ENCODE measurements at places on chromosomes 12 and 14. TPM values are rescaled to one million over a fixed set of nuclear protein-coding genes. Genes with fewer than 3 reads are reported as not detected.

LMNTD1 gene
- not detected for total RNA-seq

TEX22 gene
- 0.16 TPM for total RNA-seq

SMCO3 gene
- 0.13 TPM for total RNA-seq

LGR5 gene
- total RNA-seq = not detected

FAIM2 gene
- 0.13 TPM for total RNA-seq

FLVCR2 gene
- total RNA-seq = 0.49 TPM

STON2 gene
- 17.9 TPM for total RNA-seq

IFNG-AS1 gene
- total RNA-seq = not detected

NPFF gene
- total RNA-seq = 1.5 TPM

NOVA1 gene
- 0.33 TPM for total RNA-seq

DCTN2 gene
- 211 TPM for total RNA-seq

KRT5 gene
- not detected for total RNA-seq

JPH4 gene
- total RNA-seq = not detected

BATF gene
- total RNA-seq = not detected

SARNP gene
- total RNA-seq = 49.7 TPM

KCNJ8 gene
- total RNA-seq = 4.6 TPM

SOCS4 gene
- 8.0 TPM for total RNA-seq

GPR84 gene
- total RNA-seq = not detected

PMCH gene
- total RNA-seq = not detected

SPIC gene
- not detected for total RNA-seq

SLC17A8 gene
- not detected for total RNA-seq

TGFB3 gene
- total RNA-seq = 1.1 TPM

ADAM20 gene
- 0.25 TPM for total RNA-seq

IPO8 gene
- total RNA-seq = 21.6 TPM

KRT73 gene
- not detected for total RNA-seq

P2RX7 gene
- total RNA-seq = 0.13 TPM

SDSL gene
- total RNA-seq = 5.5 TPM

TMEM229B gene
- total RNA-seq = 1.0 TPM

SOAT2 gene
- total RNA-seq = not detected

FAM222A gene
- total RNA-seq = 1.3 TPM

NEUROD4 gene
- not detected for total RNA-seq

PPHLN1 gene
- 42.2 TPM for total RNA-seq
